ENCODE measurements at places on chromosomes 11 and 22. TPM values are rescaled to one million over a fixed set of nuclear protein-coding genes. Genes with fewer than 3 reads are reported as not detected.

GRCh38 chr11:43410394-43410793, 51.7 kb downstream of the TTC17 start:
- DNase-seq: no peak

DNA sequence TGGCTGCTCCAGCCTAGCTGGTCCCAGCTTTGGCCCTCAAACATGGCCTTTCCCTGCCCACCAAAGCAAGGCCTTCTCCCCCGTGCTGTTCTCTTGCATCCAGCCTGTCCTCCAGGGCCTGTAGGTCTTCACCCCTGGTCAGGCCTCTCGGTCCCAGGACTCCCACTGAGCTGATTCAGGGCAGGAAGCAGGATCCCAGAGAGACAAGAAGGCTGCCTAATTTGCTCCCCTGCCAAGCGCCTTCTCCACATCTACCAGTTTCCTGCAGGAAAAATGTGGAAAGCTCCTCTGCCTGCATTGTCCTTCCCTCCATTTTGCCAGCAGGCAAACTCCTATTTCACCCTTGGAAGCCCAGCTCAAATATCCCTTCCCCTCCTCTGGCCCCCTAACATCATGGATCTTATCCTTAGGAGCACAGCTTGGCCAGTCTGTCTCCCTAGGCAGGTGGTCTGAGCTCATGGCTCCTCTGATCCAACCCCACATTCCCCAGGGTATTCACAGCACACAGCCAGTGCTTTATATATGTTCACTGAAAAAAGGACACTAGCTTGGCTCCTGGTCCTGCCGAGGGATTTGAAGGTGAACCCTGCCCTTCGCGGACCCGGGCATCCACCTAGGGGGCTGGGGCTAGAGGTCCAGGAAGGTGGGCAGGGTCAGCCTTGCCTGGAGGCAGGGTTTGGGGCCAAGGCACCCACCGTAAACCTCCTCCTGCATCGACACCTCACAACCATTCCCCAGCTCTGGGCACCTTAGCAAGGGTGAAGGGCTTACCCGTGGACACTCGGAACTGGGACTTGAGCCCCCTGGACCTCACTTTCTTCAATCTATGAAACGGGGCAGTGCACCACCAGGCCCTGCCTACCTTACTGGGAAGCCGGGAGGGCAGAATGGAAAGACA, 968 bp downstream of the RHBDD3 start:
- DNase-seq: no peak

GRCh38 chr11:38824573-38824972, 2226.5 kb upstream of the RAG2 start:
- no peak for DNase-seq

- DNase-seq: no peak
Measured at GRCh38 chr22:36456464-36456845, 25.0 kb downstream of the TXN2 start.

DNA sequence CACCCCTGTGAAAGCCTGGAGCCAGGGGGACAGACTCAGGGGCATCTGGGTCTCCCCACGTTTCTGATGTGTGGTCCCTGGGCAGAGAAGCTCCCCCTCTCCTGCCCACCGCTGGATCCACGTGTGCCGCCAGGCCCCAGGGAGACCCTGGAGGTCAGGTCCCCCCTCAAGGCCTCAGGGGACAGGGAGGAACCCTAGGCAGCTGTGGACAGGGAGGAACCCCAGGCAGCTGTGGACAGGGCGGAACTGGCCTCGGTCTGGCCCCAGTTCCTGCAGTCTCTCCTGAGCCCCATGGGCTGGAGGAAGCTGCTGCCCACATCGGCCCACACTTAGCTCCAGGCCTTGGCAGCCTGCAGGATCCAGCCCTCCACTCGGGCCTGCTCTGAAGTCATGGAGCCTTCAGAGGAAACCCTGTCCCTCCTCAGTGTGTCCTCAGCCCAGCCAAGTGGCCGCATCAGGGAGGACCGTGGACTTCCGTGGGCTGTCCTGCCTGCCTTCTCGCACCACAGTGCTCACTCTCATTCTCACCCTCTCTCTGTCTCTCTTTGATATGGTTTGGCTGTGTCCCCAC, 127.7 kb downstream of the BRD1 start:
- no peak for DNase-seq

- DNase-seq: no peak
Measured at GRCh38 chr11:35606206-35606605, 12.1 kb upstream of the FJX1 start.

- no peak for DNase-seq
Measured at GRCh38 chr11:34647131-34647530, 26.2 kb downstream of the EHF start.

DNA sequence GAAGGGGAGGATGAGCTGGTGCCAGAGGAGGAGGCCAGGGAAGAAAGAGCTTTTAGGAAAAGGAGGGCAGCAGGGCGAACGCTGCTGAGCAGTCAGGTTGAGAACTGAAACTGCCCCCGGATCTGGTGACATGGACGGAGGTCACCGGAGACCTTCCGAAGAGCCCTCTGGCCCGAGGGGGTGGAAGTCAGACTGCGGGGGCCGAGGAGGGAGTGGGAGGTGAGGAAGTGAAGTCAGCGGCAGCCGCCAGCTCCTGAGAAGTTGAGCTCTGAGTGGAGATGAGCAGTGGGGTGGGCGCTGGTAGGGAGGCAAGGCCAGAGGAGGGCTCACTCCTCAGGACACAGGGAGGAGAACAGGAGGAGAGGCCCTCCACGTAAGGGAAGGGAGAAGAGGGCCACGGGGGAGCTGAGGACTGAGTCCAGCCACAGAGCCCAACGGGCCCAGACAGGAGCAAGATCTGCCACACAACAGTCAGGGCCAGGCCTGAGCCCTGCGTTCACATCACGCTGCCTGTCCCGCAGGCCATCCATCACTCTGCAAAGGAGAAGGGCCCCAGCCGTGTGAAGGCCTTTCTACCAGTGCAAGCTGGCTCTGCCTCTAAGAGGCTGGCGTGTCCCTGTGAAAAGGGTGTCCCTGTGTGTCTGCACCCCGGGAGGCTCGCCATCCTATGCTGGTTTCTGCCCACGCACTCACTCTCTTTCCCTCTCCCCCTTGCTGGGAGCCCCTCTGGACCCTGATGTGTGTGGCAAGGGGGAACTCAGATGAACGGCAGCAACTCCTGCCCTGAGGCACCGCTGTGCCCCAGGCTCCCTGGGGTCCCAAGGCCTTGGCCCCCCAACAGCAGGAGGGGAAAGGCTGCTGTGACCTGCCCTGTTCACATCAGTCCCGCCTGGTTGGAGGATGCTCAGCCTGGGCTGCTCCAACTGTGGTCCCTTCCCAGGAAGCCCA, 19.0 kb upstream of the LRRC32 start:
- DNase-seq: no peak

GRCh38 chr11:67505605-67506396, 638 bp upstream of the PITPNM1 start:
- DNase-seq: peak; percentile 94

DNA sequence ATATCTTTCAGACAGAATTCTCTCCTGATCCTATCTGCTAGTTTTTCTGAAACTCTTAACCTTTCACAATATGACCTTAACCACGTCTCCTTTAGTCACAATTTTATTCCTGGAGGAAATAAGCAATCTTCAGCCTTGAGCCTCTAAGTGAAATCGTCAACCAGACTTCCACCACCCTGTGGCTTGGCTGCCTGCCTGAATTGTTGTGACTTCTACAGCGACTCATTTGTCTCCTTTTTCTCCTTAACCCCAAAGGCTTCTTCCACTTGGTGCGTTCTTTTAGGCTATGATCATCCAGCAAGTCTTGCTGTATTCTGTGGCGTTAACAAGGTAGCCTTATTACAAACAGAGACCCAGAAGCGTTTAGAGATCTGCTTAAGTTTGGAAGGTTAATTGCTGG, 535.1 kb upstream of the ARHGAP42 start:
- DNase-seq: no peak

DNA sequence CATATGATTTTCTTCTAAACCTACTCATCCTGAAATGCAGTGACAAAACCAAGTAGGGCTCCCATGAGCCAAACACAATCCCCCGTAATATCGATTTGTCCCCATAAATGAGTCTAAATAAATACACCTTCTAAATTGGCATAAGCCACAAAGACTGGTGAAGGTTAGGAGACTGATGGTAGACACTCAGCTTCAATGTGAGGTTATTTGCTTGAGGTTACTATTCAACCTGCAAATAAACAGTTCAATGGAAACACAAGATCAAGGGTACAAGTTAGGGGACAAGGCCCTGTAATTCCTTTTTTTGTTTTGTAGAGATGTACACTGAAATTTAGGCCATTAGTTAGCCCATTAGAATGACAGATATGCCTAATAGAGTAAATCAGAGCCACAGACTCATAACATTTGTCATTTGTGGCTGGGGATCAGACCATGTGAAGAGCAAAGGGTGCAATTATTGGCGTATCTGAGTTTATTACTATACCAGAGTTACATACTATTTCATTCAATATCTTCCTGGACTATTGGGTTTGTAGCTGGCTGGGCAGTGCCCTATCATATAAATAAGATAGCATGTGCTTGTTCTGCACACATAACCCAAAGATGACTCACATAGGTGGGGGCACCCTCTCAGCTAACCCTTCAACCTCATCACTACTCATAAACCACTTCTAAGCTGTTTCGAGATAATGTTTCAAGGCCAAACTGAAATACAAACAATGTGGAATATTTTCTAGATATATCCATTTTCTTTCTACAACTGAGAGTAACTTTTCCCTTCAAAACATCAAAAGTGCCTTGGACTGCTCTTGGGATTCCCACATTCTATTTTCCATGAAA, 695.3 kb downstream of the KCNA4 start:
- DNase-seq: no peak

GRCh38 chr22:27381960-27382742, 419.4 kb downstream of the MN1 start:
- DNase-seq: no peak

- DNase-seq: no peak
Measured at GRCh38 chr11:33910296-33910957, 18.6 kb upstream of the LMO2 start.

GRCh38 chr11:119537306-119538253, 114.6 kb upstream of the THY1 start:
- no peak for DNase-seq

DNA sequence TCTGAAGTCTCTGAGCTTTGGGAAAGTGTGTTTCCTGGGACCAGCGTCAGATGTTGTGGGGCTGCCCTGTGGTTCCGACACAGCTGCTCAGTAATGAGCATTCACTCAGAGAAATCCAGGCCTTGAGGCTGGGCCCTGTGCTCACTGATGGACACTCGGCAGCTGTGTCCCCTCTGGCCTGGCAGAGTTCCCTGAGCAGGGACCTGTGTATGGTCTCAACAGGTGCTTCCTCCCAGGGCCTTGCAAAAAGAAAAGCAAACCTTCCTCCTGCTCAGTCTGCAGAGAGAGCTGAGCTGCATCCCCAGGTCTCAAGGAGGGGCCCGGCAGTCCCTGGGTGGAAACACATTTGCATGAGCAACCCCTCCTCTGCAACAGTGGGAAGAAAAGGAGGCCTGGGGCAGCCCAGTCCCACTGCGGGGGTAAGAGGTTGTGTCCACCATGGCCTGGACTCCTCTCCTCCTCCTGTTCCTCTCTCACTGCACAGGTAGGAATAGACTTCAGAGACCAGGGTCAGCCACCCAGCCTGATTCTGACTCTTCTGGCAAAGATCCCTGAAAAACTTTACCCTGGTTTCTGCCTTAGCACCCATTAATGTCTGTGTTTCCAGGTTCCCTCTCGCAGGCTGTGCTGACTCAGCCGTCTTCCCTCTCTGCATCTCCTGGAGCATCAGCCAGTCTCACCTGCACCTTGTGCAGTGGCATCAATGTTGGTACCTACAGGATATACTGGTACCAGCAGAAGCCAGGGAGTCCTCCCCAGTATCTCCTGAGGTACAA, 131.2 kb downstream of the VPREB1 start:
- DNase-seq: no peak

DNA sequence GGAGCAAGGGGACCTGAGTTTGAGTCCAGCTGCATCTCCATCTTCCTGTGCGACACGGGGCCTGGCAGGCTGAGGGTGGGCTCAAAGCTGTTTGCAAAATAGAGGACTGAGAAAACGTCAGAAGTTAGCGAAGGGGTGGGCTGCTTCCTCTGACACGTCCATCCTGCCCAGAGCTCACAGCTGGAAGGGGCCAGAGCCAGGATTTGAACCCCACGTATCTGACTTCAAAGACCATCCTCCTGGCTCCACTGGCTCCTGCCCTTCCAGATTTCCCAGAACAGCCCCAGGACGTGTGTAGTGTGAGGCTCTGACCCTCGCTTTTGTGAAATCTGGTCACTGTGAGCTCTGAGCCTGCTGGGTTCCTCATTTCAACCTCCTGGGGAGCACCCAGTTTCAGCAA, 56.3 kb downstream of the CD82 start:
- no peak for DNase-seq

DNA sequence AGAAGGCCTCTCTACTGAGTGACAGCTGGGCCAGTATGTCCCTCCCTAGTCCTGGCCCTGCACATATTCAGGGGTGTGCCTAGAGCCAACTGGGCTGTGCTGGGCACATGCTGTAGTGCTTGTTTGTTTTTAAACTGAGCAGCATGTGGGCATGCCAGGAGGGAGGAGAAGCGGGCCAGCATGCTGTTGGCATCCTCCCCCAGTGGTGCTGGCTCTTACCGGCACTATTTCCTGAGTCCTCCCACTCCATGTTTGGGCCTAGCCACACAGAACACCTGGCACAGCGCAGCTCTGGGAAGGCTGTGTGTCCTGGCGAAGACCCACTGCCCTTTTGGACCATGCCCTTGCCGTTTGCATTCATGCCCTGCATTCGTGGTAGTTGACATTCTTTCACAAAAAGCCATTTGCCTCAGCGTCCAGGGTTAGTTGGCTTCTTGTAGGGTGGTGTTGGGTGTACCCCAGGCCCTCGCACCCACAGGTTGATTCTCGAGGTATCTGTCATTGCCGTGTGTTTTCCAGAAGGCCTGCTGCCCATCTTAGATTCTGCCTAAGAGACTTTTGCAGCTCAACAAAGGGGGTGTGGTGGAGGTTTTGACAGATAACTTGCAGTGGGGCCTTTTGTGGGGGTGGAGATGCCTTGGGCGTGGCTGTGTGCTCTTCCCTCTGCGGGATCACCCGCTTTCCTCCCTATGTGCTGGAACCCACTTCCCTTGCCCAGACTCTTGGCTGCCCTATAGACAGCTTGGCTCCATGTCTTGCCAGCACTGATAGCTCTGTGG, 13.6 kb downstream of the DGCR8 start:
- peak; percentile 98 for DNase-seq

GRCh38 chr22:41565403-41566054, 4.7 kb downstream of the CSDC2 start:
- DNase-seq: peak; percentile 87

- no peak for DNase-seq
Measured at GRCh38 chr11:86062719-86063118, 6.2 kb downstream of the PICALM start.

DNA sequence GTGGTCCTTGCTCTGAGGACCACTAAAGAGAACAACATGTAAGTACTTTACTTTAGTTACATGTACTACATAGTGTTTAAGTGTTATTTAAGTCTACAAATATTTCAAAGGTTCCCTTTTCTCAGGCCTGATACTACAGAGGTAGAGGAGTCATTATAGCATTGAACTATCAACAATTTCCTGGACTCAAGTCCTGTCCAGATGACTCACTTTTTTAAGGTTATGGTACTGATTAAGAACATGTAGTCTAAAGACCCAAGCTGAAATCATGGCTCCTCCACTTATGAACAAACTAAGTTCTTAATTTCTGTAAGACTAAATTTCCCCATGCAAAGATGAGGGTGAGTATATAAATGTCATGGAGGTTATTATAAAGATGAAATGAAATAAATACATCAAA, 74.7 kb downstream of the NARS2 start:
- DNase-seq: no peak

Gene ZC3H12C
- 0.03 TPM for total RNA-seq

Gene MUC2
- total RNA-seq: not detected

Gene OR2AT4
- total RNA-seq: not detected

Gene KDM4D
- total RNA-seq: 2.7 TPM

Gene SMIM35
- total RNA-seq: not detected

Gene ZNF215
- total RNA-seq: 13.2 TPM

Gene GGA1
- 42.0 TPM for total RNA-seq

Gene CFAP68
- 41.0 TPM for total RNA-seq

Gene GDPD4
- not detected for total RNA-seq
